HT-29 (cell line): ENCODE measurements at places on chromosomes 16 and 17. TPM values are rescaled to one million over a fixed set of nuclear protein-coding genes. Genes with fewer than 3 reads are reported as not detected.

CBX4 gene
- total RNA-seq, result 71.4 and 72.0 TPM in 2 replicates

ZFP3 gene
- total RNA-seq, result under 0.01 TPM in 1 of 2 replicates, not detected in the other

ZP2 gene
- not detected in 2 replicates for total RNA-seq

IGF2BP1 gene
- total RNA-seq, result not detected in 2 replicates

GPR142 gene
- total RNA-seq, result 0.15 and 1.3 TPM in 2 replicates

NPTX1 gene
- not detected in 2 replicates for total RNA-seq

PPM1E gene
- total RNA-seq, result not detected in 2 replicates

AMZ2 gene
- 12.4 and 20.0 TPM in 2 replicates for total RNA-seq

SCGB1C2 gene
- not detected in 2 replicates for total RNA-seq

FN3K gene
- total RNA-seq, result 0.97 and 1.6 TPM in 2 replicates

CCL16 gene
- not detected in 2 replicates for total RNA-seq

PCGF2 gene
- 8.7 and 18.9 TPM in 2 replicates for total RNA-seq

SCN4A gene
- not detected in 2 replicates for total RNA-seq

NPIPB12 gene
- 10.7 and 24.9 TPM in 2 replicates for total RNA-seq

SUMO2 gene
- total RNA-seq, result 151 and 169 TPM in 2 replicates

ABCA9 gene
- total RNA-seq, result not detected in 2 replicates

CA5A gene
- not detected in 2 replicates for total RNA-seq

GCGR gene
- total RNA-seq, result 0.71 and 2.2 TPM in 2 replicates
